GOT3 (cell line): ENCODE measurements at places on chromosomes 6 and 20.

DNA sequence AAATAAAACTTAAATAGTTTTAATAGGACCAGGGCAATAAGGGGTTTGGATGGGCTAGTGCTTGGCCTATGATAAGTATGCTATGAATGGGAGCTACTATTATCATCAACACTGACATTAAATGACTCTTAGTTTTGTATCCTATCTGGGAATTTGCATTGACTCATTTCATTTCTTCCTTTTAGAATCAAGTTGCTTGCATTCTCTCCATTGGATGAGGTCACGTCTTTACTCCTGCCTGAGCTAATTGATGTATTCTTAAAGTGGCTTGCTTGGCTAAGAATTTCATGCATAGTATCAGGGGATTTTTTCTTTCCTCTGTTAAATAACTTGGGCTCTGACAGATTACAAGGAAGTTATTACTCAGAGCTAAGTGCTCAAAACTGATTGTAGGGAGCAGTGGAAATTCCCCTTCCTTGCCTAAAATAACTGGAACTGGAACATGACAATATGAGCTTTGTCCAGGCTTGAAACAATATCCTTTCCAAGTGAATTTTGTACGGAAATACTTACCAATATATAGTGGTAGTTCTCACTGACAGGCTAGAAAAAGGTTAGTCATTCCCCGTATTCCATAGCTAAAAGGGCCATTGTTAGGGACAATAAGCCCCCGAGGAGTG, 169.9 kb downstream of the BCAS1 start:
- DNase-seq = no peak

DNA sequence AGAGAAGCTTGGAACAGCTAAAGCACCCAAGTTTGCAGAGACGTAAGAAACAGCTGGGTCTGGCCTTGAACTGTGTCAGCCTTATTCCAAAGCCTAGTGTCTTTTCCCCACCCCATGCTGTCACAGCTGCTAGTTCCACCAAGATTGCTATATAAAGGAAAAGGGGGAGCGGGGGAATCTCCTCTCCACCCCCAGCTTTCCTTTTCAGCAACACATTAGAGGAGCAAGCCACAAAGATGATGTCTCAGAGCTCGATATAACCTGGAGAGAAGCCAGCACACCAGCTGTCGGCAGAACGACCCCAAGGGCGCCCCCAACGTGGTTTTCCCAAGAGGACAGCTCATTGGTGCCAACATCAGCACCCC, 36.5 kb downstream of the ATP9A start:
- DNase-seq = no peak

DNA sequence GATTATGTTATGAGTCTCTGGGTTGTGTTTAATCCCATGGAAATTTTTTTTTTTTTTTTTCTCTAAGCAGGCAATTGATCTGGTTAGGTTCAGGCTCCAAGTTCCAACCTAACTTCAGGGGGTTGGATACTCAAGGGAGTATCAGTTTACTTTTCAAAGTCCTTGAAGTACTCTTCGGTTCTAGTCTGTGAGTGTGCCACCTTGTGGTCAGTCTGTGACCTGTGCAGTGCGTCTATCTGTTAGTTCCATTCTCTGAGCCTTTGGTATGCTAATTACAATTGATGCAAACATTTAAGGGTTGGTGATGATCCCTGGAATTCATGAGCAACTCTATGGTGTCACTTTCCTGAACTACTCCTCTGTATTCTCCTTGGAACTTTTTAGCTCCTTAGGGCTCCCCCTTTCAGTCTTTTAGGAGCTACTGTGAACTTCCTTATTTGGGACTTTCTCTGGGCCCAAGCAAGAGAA, 342.0 kb downstream of the SOX4 start:
- DNase-seq = no peak

GRCh38 chr6:71393471-71393870, 104.9 kb downstream of the OGFRL1 start:
- DNase-seq = no peak

- DNase-seq = no peak
Measured at GRCh38 chr6:151325075-151326050, 66.0 kb downstream of the ZBTB2 start.

DNA sequence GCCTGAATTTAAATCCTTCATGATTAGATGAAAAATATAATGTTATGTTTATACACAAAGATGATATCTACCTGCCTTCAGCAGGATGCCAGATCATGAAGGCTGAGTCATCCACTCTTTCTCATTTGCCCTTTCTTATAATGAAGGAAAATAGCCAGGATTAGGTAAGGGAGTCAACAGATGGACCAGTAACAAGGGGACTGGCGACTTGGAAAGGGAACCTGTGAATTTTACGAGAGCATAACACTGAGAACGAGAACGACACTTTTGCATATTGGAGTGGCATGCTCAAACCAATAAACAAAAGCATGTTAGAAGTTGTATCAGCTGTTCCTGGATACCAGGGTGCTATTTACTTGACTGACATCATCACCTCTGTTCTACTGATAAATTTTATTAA, 154.0 kb downstream of the LAMP5 start:
- no peak for DNase-seq

- no peak for DNase-seq
Measured at GRCh38 chr6:4936681-4937041, 67.2 kb downstream of the RPP40 start.

GRCh38 chr20:36202891-36203338, 33.4 kb upstream of the AAR2 start:
- DNase-seq = no peak

GRCh38 chr6:6878887-6879585, 228.7 kb upstream of the RREB1 start:
- DNase-seq = no peak

- DNase-seq = no peak
Measured at GRCh38 chr6:170497841-170498301, 55.2 kb downstream of the PSMB1 start.

DNA sequence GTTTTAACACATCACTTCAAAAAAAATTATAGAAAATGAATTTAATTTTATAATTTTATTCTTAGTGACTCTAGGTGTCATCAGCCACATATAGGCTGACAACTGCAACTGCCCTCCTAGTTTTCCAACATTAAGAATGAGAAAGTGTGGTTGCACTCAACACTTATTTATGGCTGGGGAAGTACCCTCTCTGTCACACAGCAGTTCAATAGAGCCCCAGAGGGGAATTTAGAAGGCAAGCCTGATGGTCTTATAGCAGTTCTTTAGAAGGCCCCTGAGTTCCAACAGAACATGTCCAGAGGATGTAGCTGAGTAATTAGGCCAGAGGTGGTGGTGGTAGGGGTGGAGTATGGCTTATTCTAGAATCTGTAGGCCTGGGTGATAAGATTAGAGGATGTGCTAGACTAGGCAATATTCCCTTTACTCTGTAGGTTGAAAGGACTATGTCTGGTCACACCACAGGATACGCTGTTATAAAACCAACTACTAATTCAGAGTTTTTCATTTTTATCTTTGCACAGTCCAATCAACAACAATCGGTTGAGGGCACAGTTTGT, 226.5 kb upstream of the CITED2 start:
- no peak for DNase-seq

GRCh38 chr6:135647521-135647920, 150.0 kb upstream of the AHI1 start:
- no peak for DNase-seq

GRCh38 chr6:18753076-18753475, 365.9 kb downstream of the RNF144B start:
- no peak for DNase-seq

DNA sequence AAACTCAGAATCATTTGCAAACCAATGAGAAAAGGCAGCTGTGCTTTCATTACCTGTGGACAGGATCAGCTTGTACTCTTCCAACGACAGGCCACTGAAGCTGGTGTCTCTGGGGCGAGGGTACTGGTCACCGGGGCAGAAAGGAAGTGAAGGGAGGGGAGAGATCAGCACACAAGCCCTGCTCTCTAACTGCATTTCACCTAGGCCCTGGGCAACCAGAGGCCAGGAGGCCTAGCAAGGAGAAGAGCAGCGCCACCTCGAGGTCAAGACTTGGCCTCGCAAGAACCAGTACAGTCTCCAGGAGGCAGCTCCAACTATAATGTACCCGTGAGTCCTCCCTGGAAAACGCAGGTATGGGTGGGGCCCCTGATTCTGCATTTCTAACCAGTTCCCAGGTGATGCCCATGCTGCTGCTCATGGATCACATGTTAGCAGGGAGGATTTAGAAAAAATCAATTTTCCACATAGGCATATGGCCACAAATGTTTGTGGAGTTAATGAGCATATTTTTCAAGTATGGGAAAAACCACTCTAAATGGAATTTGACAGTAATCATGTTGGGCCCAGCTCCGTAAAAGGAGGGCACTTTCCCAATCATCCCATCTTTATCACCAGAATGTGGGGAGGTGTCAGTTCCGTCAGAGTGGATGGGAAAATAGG, 11.0 kb downstream of the UQCC2 start:
- DNase-seq = no peak

- DNase-seq = no peak
Measured at GRCh38 chr20:53328961-53329360, 264.7 kb downstream of the ZNF217 start.

DNA sequence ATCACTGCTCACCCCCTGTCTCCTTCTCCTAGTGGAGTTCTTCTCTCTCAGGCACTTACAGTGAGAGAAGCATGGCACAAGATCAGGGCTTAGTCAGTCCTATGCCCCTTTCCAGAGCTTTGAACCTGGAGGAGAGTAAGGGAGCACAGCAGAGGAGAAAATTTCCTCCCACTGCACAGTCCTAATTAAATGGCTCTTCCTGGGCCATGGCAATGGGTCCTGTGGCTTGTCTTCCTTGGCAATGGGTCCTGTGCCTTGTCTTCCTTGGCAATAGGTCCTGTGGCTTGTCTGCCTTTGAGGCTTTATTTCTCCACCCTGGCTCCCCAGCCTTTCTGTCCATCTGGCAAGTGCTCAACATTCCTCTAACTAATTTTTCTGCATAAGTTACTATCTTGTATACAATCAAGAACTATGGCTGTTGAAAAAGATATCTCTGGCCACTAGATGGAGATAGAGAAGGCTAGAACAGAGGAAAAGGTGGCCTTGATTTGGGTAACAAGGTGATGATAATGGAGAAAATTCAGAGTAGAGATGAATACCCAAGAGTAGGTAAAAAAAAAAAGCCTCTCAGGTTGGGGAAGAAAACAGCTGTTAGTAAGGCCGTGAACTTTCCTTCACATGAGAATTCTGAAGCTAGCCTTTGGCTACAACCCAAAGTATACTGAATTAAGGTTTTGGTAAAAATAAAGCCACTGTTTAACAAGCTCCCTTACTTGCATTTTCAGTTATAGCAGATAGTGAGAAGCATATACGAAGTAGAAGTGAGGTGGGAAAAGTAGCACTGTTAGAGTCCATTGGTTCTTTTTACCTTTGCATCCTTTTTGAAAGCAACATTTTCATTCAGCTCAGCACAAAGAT, 504.9 kb downstream of the DOK5 start:
- DNase-seq = no peak

DNA sequence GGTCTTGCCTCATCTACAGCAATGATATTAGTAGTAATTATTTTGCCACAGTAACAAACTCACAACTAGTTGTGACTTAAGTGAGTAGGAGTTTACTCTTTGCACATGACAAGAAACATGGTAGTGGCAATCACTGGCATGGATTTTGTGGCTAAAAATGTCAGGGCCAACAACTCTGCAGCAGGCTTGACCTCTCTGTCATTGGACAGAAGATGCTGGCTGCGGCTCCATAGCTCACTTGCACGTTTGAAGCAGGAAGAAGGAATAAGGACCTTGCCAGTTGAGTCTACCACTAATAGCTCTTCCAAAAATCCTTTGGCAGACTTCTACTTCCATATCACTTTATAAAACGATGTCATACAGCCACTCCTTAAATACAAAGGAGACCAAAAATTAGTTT, 117.3 kb downstream of the ADGRG6 start:
- no peak for DNase-seq

- DNase-seq = no peak
Measured at GRCh38 chr6:106870069-106870468, 104.5 kb downstream of the CD24 start.

GRCh38 chr20:6101346-6101745, 21.5 kb downstream of the FERMT1 start:
- DNase-seq = no peak

- DNase-seq = no peak
Measured at GRCh38 chr6:170107606-170108222, 183.2 kb downstream of the DLL1 start.

DNA sequence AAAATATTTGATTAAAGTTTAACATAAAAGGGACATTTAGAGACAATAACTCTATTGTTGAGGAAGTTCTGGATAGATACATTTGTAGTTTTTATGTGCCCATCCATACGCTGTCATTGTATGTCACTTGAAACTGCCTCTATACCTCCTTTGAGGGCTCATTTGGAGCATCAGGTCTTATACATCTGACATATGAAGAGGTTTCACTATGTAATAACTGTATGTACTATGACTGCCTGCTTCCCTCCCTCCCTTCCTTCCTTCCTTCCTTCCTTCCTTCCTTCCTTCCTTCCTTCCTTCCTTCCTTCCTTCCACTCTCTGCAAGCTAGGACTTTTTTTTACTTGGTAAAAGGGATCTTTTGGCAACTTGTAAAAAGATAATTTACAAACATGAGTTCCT, 657.5 kb downstream of the GRIK2 start:
- DNase-seq = no peak
